Activated CD8-positive, alpha-beta memory T cell treated with anti-CD3 and anti-CD28 coated beads for 24 hours (primary cell): ENCODE measurements at places on chromosomes 3 and 15.

DNA sequence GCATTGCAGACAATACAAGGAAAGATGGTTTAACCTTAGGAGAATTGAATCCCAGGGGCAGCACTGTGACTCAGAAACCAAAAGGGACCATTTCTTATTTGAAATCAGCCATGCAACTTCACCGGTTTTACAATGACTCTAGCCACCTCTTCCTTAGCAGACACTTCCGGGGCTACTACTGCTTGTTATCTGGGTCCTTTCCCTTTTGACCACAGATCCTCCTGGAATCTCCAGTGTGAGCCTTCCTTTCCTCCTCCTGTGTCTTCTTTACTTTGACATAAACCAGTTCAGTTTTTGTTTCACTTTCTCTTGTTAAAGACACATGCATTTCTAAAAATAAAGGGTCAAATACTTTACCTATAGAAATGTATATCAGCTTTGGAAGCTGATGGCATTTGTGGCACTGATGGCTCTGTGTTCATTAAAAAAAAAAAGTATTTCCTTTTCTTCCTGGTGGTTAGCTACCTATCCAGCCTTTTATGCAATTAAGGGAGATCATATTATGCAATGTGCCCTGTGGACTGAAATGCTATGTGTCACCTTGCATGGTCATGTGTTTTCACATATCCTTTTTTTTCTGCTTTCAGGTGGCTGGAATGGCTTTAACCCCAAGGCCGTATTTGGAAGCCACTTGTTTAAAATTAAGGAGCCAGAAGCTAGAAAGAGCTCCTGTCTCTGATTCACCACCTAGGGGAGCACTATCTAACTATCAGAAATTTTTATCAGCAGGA lies 296.2 kb downstream of the CHL1 start:
- no peak for DNase-seq

DNA sequence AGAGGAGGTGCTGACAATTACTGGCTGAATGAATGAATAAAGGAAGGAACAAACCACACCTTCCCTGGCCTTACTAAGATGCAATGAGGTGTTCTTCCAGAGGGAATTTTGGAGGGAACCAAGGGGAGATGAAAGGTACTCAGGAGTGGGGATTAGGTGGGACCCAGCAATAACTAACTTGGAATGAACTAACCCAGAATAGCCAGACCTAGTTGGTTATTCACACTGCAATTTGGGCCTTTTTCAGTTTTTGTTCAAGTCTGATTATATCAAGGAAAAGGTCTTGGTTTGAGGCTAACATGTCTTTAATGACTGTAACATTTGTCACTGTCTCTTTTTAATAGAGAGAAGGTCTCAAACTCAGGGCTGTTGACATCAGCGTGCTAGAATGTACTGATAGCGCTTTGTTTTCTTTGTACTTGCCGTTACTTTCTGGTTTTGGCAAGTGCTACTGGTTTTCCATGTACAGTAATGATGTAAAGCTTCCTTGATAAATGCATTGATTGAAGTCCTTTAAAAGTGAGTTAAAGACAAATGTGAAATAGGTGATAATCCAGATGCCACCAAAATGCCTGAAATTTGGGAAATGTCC lies 3.2 kb upstream of the PLXND1 start:
- no peak for DNase-seq

GRCh38 chr3:10352146-10352911 lies 31.4 kb upstream of the SEC13 start:
- no peak for DNase-seq

- DNase-seq, result peak; percentile 90
Observed at GRCh38 chr3:16600780-16601536, 4.3 kb downstream of the DAZL start.

DNA sequence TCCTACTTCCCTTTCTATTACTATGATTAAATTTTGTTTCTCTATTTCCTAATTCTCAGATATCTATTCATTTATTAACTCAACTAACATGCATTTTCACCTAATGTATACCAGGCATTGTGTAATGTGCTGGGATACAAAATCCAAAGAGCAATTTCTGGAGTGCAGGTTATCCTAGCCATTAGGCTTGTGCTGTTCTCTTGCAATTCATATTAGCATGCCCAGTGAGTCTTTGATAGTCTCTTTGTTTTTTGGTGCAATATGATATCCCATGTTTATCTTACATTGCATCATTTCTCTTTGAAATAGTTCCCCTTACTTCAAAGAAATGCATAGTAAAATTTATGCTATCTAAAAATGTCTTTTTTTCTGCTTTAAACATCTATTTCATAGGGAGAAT lies 13.9 kb upstream of the DPPA4 start:
- no peak for DNase-seq

- no peak for DNase-seq
Observed at GRCh38 chr3:126442094-126442855, 33.4 kb downstream of the ZXDC start.

DNA sequence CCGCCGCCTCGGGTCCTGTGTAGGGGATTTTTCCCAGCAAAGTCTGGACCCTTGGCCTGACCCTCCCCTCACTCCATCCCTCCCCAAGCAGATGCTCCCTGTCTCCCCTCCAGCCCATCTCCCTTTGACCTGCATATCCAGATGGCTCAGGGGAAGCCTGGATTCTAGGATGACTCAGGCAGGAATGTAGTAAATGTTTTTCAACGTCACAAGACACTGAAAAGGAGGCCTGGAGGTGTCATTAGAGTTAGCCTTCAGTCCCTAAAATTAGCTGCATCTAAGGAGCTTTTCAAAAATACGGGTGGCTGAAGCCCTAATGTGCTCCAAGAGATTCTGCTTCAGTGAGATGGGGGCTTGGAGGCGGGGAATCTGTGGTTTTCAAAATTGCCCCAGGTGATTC lies 7.2 kb downstream of the ACAN start:
- DNase-seq, result no peak

DNA sequence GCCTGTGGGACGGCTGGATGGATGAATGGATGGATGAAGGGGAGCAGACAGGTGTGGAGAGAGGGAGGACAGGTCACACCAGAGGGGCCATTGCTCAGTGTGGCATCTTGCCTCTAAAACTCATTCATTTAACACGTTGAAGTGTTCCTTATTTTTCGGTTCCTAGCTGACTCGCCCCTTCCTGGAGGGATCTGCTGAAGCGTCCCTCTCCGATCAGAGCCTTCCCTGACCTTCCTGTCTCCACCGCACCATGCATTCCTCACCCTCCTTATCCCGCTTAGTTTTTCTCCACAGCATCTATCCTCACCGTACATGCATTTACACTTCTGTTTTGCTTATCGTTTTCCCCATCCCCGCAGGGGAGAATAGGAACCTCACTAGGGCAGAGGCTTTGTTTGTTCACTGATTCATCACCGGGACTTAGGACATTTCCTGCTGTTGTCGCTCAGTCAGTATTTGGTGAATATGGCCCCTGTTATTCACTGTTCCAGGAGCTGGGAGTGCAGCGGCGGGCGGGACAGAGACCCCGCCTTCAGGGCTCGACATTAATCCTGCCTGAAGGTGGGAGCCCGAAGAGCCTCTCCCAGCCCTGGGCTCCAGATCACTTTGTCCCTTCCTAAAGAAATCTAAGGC lies 32.0 kb downstream of the FOXL2 start:
- no peak for DNase-seq

DNA sequence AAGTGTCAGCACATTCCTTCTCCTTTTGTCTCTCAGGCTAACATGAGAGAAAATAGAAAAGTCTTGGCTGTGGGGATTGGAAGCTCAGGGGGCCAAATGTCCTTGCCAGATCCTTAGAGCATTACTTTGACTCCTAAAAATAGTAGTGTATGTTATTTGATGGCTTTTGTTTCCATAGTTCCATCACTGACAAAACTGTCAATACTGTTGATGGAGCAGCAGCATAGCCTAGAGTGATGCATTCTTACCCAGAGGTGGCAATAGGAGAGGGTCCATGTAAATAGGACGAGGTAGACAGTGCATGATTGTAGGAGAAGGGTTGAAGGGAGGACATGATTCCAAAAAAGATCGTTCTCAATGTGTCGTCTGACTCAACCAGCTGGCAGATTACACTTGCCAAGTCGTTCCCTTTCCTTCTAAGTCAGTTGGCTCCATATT lies 282.7 kb upstream of the TPRG1 start:
- DNase-seq, result no peak

DNA sequence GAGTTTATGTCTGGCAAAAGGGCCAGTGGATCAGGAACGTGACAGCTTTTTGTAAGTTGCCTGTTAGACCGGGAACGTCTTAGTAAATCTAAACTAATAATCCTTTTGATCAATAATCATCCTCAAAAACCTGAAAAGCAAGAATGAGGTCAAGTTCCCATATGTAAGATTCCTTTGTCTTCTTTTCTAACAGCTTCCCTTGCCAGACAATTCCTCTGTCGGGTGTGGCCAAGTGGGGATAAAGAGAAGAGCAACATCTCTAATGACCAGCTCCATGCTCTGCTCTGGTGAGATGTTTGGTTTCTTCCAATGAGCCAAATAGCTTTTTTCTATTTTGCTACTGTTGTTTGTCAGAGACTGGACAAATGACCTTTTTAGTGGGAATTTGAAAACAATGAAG lies 19.8 kb downstream of the FANCD2OS start:
- DNase-seq, result no peak

- DNase-seq, result no peak
Observed at GRCh38 chr15:34665498-34666116, 82.2 kb upstream of the GOLGA8B start.

DNA sequence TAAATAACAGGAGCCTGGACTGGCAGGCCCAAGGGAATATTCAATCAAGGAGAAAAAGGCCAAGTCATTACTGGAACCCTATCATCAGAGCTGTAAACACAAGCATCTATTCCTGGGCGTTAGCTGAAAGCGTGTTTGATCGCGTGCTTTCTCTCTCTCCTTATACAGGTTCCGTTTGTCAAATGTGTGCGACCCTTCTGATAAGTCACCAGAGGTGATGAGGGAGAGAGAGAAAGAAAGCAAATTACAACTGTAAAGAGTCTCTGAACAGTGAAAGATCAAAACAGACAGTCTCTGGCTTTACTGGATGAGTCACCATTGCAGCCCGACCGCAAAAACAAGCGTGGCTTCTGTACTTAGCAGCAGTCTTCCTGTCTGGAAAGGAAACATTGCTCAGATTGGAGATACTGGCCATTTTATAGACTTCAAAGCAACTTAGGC lies 39.5 kb upstream of the TPRG1 start:
- peak; percentile 79 for DNase-seq

DNA sequence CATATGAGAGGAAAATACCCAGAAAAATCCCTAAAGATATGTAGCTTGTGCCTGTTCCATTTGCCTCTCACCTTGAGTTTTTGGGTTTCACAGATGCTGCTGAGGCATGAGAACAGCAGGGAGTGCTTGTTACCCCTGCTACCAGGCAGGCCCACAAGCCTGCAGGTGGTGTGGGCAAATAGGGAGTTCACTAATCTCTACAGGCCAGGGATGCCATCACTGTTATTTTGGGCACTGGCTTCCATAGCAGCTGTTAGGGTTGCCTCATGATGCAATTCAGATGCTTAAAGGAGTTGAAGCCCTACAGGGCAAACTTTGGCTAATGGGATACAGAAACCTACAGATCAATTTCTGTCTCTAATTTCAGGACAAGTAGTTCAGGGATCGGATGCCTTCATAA lies 873.5 kb downstream of the OTOL1 start:
- DNase-seq, result no peak

- no peak for DNase-seq
Observed at GRCh38 chr15:63489352-63489751, 15.0 kb upstream of the USP3 start.

GRCh38 chr15:76343313-76343996 lies 6.9 kb downstream of the ISL2 start:
- no peak for DNase-seq

DNA sequence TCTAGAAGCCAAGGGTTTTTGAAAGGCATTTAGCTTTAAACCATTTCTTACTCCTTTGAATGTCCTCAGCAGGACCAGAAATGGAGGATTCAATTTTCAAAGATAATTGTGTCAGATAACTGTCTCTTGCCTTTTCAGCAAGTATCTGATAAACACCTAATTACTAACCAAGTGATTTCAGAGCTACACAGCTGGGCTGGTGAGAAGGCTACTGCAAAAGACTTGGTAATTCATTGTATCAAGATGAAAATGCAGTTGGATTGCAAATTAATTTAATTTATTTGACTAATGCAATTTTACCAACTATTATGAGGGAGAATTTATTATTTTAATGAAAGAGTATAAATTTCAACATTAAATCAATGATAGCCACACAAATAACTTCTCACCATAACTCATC lies 165.4 kb downstream of the ROBO1 start:
- DNase-seq, result no peak

- no peak for DNase-seq
Observed at GRCh38 chr3:76561494-76562236, 478.2 kb upstream of the ROBO2 start.

GRCh38 chr3:120791010-120791409 lies 48.5 kb downstream of the GTF2E1 start:
- DNase-seq, result no peak

DNA sequence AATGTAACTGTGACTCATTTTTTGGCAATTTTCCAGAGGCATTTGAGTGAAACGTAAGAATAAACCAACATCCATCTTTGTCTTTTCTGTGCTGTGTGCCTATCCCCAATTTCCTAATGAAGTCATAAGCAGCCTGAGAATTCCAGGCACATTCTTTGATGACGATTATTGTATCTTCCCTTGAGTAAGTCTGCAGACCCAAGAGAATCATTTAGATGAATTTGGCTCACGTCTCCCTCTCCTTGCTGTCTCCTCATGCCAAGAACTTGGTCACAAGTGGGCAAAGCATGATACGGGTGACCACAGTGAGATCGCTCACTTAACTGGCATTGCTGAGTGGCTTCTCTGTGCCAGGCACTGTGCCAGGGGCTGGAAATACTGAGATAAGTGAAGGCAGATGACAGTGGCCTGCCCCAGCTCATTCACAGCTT lies 384.5 kb upstream of the IL12A start:
- DNase-seq, result no peak

DNA sequence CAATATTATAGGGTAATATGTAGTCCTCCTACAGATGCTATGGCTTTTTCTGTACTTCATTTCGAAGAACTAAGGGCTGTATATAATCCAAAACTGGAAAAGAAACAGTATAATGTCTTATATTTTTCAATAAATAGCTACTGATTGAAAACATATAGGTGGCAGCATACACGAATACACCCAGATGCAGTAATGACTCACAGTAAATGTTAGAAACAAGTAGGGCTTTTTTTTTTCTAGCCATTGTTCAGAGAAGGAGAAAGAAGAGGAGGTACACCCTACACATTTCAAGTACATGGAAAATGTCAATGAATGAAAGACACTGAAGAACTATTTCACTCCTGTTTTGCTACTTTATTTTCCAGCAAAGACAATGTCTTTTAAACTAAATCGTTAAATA lies 9.4 kb downstream of the DAZL start:
- no peak for DNase-seq

GRCh38 chr3:58609990-58610389 lies 32.8 kb upstream of the FAM107A start:
- no peak for DNase-seq

- DNase-seq, result no peak
Observed at GRCh38 chr3:150911771-150912170, 6.5 kb upstream of the MINDY4B start.

- DNase-seq, result no peak
Observed at GRCh38 chr15:80379693-80380092, 24.5 kb upstream of the ARNT2 start.
